Activated T-cell treated with anti-CD3 and anti-CD28 coated beads for 24 hours (primary cell): ENCODE measurements at places on chromosomes 2 and 18.
A peak's percentile ranks its signal among the peaks of the same experiment; 100 is the strongest.

DNA sequence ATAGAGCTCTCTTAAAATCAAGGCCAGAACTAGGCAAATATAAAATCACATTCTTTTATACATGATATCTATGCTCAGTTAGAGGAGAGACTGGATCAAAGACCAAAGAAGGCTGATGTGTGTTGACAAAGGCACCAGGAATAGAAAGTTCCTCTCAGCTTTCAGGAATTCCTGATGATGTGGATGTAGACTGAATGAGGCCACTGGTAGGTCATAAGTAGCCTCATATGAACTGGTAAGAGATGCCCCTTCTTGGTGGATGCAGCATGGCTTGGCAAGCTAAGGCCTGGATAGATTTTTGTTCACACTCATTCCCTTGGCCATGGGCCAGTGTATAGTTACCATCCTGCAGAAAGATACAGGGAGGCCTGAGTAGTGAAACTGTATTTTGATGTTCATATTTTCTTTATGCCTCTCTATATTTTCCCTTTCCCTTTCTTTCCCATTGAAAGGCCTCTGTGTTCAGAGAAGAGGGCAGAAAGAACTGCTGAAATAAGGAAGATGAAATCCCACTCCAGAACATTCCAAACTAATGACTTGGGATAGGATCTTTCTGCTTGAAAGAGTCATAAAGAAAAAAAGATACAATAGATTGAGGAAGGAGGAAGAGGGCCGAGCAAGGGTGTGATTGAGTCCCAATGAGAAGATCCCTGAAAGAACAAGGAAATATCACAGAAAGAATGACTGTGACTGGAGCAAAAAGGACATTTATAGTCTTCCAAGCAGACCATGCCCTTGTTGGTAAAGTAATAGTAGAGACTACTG is 2182.7 kb upstream of the PIK3C3 start:
- DNase-seq: no peak

DNA sequence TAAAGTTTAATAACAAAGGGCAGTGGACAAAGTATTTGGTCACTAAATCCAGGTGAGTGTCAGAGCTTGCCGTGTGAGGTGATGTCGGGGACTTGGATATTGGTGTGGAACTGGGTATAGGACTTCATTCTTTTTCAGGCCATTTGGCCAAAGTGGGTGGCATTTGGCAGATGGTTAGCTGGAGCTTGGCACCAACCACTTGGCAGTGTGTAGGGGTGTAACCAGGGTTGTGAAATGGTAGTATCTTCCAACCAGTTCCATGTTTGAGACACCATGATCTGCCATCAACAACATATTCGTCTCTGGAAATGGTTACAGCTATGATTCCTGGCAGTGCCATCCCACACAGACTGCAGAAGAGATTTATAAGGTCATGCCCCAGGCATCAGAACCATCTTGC is 113.9 kb downstream of the CCDC85A start:
- DNase-seq: no peak

- DNase-seq: no peak
Measured at GRCh38 chr2:85413592-85414420, 3.6 kb upstream of the CAPG start.

DNA sequence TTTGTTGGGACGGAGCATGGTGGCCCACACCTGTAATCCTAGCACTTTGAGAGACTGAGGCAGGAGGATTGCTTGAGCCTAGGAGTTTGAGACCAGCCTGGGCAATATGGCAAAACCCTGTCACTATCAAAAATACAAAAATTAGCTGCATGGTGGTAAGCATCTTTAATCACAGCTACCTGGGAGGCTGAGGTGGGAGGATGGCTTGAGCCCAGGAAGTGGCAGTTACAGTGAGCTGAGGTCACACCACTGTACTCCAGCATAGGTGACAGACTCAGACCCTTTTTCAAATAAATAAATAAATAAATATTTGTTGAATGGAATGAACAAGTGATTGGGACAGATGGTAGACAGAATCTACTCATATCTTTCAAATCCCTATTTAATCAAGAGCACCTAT is 5.7 kb upstream of the ITPRIPL1 start:
- no peak for DNase-seq

GRCh38 chr2:200814276-200814815 is 2.6 kb downstream of the BZW1 start:
- DNase-seq: peak; percentile 9

GRCh38 chr2:202679980-202680379 is 45.2 kb downstream of the FAM117B start:
- no peak for DNase-seq

GRCh38 chr2:150122156-150122555 is 365.3 kb downstream of the RND3 start:
- DNase-seq: no peak

DNA sequence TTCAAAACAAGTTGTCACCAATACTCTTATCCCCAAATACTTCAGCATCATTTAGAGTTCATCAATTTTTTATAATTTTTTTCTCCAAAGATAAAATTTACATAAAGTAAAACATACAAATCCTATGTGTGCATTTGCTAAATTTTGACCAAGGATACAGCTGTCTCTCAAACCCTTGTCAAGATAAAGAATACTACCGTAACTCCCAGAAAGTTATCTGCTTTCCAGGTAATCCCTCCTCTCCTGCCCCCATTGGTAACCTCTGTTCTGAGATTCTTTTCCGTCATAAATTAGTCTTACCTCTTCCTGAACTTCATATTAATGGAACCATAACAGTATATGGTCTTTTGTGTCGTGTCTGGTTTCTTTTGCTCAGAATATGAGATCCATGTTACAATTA is 49.2 kb downstream of the BCL2L11 start:
- no peak for DNase-seq

- no peak for DNase-seq
Measured at GRCh38 chr18:67354091-67354490, 162.4 kb downstream of the DSEL start.

- no peak for DNase-seq
Measured at GRCh38 chr2:161871113-161871512, 202.9 kb downstream of the DPP4 start.

DNA sequence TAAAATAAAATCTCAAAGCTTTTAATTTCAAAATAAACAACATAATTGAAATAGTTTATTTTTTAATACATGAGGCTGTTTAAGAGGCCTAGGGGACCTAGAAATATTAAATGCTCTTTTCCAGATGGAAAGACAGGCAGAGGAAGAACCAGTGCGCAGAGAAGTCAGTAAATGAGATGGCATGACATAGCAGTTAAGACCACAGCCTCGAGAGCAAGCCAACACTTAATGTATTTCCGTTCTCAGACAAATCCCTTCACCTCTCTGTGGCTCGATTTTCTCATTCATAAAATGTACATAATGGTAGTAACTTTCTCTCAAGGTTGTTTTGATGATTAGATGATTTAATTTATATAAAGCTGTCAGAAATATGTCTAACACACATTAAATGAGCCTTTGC is 405.1 kb upstream of the CWC22 start:
- DNase-seq: no peak

GRCh38 chr2:64612575-64613195 is 41.0 kb downstream of the SERTAD2 start:
- no peak for DNase-seq

- no peak for DNase-seq
Measured at GRCh38 chr2:1782514-1782913, 38.2 kb upstream of the PXDN start.

GRCh38 chr18:62524440-62525200 is 1.8 kb downstream of the ZCCHC2 start:
- peak; percentile 43 for DNase-seq

GRCh38 chr2:16568998-16569784 is 96.4 kb downstream of the CYRIA start:
- no peak for DNase-seq

GRCh38 chr2:102915128-102915527 is 153.3 kb downstream of the TMEM182 start:
- DNase-seq: no peak

GRCh38 chr2:144461308-144461766 is 58.6 kb downstream of the ZEB2 start:
- DNase-seq: no peak

DNA sequence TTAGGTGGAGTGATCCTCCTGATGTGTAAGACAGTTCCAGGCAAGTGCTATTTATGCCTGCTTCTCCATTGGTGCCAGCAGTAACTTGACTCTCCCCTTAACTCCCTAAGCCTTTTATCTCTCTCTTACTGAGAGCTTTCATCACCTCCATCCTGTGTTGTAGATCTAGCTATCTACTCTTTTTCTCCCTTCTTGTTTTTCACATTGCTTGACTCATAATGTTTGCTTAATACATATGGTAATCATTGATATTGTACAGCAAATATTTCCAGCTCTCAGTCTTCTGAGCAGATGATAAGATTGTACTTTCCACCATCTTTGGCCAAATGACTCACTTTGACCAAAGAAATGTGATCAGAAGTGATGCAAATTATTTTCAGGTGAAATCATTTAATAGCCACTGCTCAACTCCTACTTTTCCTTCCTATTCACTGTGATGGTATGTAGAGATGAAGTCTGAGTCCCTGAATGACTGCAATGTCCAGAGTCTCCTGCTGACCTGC is 165.0 kb downstream of the PLCL1 start:
- no peak for DNase-seq

- no peak for DNase-seq
Measured at GRCh38 chr2:187775196-187775595, 221.0 kb upstream of the TFPI start.

DNA sequence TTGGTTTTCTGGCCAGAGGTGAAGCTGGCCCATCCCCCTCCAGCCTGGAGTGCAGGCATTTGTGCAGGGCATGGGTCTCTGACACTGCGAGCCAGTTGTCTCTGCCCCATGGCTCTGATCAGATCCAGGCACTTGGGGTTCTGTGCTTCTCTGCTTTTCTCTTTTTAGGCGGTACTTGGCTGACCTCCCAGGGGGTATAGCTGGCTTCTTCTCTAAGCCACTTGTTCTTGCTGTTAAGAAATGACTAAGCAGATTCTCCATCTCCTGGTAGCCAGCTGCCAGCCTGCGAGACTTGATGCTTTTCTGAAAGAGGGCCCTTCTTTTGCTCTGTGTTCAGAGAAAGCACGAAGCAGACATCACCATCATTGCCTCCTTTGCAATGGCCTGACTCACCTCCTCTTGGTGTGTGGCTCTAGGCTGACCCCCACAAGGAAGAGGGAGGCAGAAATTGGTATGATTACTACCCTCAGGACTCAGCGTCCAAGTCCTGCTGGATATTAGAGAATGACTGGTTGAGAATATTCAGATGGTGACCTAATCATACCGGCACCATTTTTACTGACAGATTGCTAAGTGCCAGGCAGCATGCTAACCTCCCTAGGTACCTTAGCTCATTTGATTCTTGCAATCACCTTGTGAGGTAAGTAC is 32.7 kb downstream of the TNP1 start:
- no peak for DNase-seq

GRCh38 chr2:165876712-165877111 is 76.9 kb downstream of the TTC21B start:
- no peak for DNase-seq

DNA sequence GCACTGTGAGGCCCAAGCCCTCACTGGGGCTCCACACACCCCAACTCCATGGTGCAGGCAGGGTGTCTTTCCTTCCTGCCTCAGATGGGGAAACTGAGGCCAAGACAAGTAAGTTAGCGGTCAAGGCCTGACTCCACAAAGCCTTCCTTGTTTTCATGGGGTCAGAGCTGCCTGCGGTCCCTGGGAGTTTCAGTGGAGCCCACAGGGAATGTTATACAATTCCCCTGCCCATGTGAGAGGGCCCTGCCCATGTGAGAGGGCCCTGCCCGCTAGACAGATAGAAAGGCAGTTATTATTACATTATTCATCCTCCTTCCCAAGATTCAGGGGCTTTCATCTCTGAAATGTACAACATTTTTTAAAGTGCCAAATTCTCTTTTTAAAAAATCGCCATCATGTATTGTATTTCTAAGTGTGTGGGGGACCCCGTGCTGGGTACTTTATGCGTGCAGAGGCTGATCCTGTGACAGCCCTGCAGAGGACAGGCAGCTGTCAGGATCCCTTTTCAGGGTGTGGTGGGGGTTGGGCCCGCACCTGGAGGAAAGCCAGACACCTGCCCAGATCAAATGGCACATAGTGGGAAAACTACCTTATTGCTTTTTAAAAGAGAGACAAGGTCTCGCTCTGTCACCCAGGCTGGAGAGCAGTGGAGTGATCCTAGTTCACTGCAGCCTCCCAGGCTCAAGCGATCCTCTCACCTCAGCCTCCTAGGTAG is 23.4 kb downstream of the FBLN7 start:
- no peak for DNase-seq

- DNase-seq: no peak
Measured at GRCh38 chr18:75244351-75245313, 34.0 kb downstream of the TSHZ1 start.

GRCh38 chr2:173463846-173464245 is 109.2 kb downstream of the CDCA7 start:
- no peak for DNase-seq

GRCh38 chr2:10875126-10875525 is 36.6 kb upstream of the KCNF1 start:
- DNase-seq: no peak

GRCh38 chr2:74099835-74100234 is 47.9 kb downstream of the BOLA3 start:
- DNase-seq: no peak

- no peak for DNase-seq
Measured at GRCh38 chr2:6654279-6654678, 211.4 kb downstream of the CMPK2 start.
